ENCODE measurements at places on chromosomes 5 and 9.

DNA sequence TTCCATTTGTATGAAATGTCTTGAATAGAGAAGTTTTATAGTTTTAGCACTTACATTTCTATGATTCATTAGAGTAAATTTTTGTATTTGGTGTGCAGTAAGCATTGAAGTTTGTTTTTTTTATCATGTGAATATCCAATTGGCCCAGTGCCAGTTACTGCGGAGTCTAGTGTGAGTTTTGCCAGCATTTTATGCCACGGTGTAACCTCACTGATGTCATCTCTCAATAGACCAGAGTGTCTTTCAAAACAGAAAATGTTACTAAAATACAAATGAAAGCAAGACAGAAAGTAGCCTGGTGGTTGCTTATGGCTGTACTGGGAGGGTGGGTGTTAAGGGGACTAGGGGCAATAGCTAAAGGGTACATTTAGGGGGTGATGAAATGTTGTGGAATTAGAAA, 62.8 kb downstream of the IPPK start:
- no peak for DNase-seq

DNA sequence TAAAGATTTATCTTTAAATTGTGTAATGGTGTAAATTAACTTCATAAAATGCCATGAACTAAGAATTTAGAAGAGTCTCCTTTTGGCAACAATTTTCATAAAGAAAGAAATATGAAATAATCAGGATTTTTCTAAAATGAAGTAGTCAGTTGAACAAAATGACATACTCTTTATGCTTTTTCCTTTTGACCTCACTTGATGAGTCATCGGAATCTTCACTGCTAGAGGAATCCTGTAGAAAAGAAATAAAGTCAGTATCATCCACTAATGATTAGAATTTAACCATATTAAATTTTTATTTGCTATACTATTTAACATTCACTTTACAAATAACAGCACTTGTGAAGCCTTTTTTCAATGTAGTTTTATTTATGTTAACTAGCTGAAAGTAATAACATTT, 26.1 kb downstream of the CHD1 start:
- no peak for DNase-seq

DNA sequence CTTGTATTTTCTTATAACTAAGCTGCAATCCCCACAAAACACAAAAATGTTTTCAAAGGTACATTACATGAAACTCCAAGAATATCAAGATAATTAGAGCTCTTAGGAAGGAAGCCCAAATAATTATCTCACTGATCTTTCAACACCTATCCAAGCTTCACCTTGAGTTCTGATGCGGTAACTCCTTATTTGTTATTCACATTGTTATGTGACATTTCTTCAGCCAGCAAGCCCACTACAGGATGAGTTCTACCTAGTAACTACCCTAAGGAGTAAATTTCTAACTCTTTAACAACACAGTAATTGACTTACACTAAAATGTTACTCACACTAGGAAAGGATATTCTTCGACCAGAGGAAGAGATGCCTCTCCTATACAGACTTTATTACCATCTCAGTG, 9.9 kb downstream of the NR6A1 start:
- DNase-seq, result no peak

DNA sequence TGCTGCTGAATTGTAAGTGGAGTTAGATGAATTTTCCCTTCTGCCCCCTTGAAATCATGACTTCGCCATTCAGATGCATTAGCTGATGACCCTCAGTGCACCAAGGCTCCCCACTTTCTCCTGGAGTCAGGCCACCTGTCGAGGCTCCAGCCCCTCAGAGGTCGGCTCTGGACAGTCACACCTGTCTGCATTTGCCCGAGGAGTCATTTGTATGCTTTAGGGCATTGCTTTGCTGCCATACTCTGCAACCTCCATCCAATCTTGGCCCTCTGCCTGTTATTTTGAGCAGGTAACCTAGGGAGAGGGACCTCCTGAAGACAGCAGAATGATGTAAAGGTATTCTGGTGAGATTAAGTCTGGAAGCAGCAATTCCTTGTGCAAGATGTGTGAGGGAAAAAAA, 144.8 kb downstream of the MACROH2A1 start:
- DNase-seq, result no peak

- DNase-seq, result no peak
These were observed 833 bp downstream of the ANKHD1 start for GRCh38 chr5:140402258-140403074.

DNA sequence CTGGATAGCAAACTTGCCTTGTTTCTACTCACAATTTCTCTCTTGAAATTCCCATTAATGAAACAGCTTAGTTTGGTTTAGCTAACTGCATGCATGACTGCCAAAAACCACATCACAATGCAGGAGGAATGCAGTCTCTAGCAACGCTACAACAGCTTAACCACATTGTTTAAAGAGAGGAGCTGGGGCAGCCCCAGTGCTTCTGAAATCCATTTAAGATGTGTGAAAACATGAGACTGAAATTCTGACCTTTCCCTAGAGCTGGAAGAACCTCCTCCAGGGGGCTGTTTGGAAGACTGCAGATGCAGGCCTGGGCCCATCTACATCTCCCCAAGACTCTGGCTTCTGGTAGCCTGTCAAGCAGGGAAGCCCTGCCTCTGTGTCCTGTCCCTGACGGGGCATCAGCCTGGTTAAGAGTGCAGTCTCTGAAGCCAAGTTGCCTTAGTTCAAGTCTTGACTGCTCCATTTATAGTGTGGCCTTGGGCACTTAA, 157.1 kb downstream of the ZNF462 start:
- no peak for DNase-seq

- DNase-seq, result no peak
These were observed 13.1 kb downstream of the NR6A1 start for GRCh38 chr9:124758061-124758460.

- DNase-seq, result no peak
These were observed 362.3 kb downstream of the DMRTA1 start for GRCh38 chr9:22808876-22809275.

GRCh38 chr5:157502143-157502647, 42.2 kb downstream of the NIPAL4 start:
- no peak for DNase-seq

DNA sequence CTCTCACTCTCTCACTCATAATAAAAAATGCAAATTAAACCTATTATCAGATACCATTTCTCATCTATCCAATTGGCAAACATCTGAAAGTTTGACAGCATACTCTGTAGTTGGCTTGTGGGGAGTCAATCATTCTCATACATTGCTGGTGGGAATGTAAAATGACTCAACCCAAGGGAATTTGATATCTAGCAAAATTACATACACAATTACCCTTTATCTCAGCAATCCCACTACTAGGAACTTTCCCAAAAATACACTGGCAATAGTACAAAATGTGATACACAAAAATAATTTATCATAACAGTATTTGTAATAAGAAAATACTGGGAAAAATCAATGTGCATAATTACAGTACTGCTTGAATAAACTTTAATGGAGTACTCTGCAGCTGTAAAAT, 731.3 kb downstream of the DTWD2 start:
- no peak for DNase-seq

- no peak for DNase-seq
These were observed 5.6 kb upstream of the C9orf152 start for GRCh38 chr9:110213413-110214044.

DNA sequence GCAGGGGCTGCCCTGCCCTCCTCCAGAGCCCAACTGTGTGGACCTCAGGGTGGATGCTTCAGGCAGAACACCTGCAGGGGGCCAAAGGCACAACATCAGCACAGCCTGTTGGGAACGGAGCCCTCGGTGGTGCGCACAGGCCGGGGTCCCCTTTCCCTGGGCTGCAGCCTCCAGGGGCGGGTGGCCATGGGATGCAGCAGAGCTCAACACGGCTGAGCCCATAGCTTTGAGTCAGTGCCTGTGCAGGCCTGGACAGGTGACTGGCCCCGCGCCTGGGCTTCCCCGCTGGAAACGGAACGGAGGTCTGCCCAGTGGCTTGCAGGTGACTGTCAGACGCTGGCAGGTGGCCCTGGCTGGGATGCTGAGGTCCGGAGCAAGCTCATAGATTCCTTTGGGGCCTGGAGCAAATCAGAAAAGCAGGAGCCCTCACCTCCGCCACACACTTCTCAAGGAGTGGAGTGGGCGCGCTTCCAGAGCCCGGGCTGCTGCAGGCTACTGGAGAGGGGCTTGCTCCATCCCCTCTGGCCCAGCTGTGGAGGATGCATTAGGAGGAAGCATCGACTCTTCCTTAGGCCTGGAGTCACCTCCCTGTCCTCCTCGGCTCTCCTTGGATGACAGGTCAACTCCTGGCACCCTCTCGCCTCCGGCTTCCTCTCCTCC, 69.8 kb upstream of the RNU6ATAC start:
- DNase-seq, result no peak

DNA sequence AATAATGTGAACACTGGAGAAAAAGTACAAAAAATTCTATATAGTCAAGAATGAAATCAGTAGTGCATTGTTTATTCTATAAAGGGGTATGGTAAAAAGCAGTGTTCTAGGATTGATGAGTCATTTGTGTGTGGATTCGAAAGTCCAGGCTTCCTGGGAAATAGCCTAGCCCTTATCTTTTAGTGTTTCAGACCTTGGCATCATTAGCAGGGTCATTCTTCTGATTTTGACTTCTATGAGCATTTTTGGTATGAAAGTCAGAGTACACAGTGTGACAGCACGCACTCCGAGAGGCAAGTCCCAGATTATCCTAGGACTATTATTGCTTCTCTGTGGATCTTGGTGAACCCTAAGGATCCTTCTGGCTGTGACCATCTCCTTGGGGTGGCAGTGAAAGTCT, 16.9 kb downstream of the PCSK5 start:
- DNase-seq, result no peak

DNA sequence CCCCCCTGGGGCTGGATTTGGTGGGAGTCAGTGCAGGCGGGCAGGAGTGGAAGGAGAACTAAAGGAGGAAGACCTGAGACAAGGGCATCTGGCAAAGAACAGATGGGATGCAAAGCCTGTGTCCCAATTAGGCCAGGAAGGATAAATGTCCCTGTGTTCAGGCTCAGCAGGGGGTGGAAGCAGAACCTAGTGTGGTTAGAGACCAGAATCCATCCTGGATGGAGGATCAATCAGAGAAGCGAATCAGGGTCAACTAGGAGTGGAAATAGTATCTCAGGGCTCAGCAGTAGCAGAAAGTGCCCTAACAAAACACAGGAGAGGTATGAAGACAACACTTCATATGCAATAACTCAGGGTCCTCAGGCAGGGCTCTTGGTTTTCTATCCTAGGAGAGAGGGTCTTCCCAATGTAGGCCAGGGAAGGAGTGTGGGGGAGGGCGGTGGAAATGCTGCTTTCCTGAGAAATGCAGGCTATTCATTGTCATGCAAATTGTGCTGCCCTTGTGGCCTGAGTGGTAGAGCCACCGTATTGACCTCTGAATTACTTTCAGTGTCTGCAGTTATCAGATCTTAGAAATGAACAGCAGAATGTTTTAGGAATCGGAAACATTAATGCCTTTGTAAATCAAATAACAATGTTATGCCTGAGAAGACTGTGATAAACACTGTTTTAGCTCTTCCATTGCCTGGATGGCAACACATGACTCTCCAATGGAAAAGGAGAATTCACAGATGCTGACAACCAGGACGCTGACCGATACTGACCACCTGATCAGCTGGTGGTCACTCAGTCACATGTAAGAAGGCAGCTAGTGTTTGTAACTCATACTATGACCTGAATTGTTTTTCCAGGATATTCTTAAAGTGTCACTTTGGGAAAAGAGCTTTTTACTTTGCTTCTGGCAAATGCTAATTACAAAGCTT, 323.6 kb downstream of the SEMA5A start:
- DNase-seq, result no peak

DNA sequence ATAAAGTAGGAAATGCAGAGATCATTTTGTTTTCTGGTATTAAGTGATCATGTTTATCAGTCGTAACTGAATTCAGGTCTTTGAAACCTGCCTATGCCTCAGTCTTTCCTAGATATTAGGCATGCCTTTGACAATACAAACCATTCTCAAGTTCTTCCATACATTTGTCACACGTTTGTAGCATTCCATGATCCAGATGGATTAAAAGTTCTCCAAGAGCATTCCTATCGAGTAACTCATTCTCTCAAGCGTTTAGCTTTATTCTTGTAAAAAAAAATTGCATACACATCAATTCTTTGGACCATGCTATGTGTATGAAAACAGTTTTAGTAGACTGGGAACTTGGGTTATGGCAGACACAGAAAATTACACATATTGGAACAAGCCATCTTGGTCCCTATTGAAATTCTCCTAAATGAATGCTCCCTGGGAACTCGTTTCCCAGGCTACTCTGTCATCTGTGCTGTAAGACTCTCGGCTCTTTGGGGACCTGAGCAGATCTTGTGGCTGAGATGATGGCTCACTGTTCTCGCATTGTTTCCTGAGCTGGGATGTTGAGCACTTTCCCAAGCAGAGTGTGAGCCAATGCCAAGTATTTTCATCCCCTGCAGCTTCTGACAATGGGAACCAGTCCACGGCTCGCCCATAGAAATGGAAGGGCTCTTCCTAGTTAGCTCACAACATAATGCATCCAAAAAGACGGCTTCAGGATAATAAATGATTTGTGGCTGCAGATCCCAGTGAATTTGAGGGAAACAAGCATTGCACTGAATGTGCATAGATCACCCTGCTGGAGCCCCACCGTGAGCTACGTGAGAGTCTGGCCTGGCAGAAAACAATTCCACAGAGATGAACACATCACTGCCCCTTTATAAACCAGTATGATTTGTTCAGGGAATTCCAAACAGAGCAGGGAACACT, 230.2 kb downstream of the IRX1 start:
- DNase-seq, result no peak

DNA sequence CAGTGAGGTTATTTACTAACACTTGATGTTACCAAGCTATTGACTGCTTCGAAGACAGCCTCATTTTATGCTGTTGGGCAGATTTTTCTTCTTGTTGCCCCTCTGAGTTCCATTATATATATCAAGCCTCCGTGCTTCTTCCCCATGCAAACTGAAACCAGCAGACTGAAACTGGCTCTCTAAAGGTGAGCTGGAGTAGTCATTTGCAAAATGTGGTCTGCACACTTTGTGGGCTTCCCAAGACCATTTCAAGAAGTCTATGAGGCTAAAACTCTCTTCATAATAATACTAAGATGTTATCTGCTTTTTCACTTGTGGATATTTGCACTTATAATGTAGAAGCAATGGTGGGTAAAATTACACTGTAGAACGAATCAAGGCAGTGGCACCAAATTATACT, 13.9 kb downstream of the SLC36A1 start:
- DNase-seq, result no peak

DNA sequence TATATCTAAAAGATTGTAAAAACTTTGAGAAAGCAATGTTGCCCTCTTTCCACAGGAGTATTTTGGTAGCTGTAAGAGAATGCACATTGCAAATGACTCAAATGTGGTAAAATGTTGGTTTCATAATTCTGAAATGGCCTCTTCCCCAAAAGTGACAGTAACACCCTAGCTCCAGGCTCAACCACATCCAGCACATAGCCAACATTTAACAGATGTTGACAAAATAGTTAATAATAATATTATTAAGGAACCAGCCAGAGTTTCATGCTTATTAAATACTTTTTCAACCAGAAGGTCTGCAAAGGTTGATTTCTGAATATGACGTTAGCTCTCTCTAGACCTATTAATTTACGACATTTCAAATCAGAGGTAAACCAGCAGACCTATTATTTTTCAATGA, 1.3 kb downstream of the ANXA1 start:
- no peak for DNase-seq

Data from frontal cortex (tissue), 4 donors.